IPS DF 6.9 (cell line): ENCODE measurements at places on chromosomes 12 and 14.
A peak's percentile ranks its signal among the peaks of the same experiment; 100 is the strongest.

- no peak for DNase-seq
Measured at GRCh38 chr12:125890971-125891370, 825.7 kb downstream of the AACS start.

- no peak for DNase-seq
Measured at GRCh38 chr14:78405079-78405856, 235.1 kb downstream of the NRXN3 start.

- no peak for DNase-seq
Measured at GRCh38 chr12:122934722-122935121, 31.5 kb downstream of the ABCB9 start.

DNA sequence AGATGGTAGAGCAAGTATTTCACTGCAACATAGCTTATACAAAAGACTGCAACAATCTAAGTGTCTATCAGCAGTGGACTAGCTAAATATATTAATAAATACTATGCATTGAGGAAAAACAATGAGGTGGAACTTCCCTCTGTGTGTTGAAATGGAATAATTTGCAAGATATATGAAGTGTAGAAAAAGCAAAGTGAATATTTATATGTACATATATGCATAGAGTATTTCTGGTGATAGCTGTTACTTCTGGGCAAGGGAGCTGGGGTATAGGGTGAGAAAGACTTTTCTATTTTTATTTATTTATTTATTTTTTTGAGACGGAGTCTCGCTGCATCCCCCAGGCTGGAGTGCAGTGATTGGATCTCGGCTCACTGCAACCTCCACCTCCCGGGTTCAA lies 33.9 kb downstream of the DNAL1 start:
- no peak for DNase-seq

DNA sequence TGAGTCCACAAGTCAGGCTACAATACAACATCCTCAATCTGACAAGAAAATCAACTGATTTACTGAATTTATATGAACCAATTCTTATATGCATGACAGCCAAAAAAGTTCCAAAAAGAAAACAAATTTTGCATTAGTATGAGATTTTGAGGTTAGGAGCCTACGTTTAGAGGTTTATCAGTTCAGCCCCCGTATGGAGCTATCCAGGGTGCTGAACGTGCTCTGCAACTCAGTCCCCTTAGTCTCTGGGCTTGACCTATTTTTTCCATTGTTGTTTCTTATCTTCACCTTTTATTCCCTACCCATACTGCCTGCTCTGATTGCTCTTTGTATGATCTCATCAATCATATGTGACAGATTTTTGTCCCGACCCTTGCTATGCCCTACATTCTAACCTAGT lies 693.0 kb downstream of the NRXN3 start:
- peak; percentile 41 for DNase-seq

- no peak for DNase-seq
Measured at GRCh38 chr12:43544703-43545102, 7.3 kb downstream of the ADAMTS20 start.

GRCh38 chr12:57110104-57111030 lies 795 bp downstream of the STAT6 start:
- no peak for DNase-seq

- no peak for DNase-seq
Measured at GRCh38 chr14:42556551-42556950, 949.9 kb downstream of the LRFN5 start.

DNA sequence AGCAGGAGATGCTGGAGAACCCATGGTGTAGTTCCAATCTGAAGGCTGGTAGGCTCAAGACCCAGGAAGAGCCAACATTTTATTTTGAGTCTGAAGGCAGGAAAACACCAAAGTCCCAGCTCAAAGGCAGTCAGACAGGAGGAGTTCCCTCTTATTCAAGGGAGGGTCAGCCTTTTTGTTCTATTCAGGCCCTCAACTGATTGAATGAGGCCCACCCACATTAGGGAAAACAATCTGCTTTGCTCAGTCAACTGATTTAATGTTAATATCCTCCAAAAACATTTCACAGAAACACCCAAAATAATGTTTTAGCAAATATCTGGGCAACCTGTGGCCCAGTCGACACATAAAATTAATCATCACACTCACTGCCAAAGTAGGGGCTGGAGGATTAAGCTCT lies 130.8 kb downstream of the LMNTD1 start:
- no peak for DNase-seq

- DNase-seq = no peak
Measured at GRCh38 chr12:96711364-96711763, 195.7 kb upstream of the NEDD1 start.

- no peak for DNase-seq
Measured at GRCh38 chr14:55160989-55161388, 30.4 kb downstream of the DLGAP5 start.

GRCh38 chr14:70700955-70701585 lies 59.4 kb downstream of the TTC9 start:
- no peak for DNase-seq

DNA sequence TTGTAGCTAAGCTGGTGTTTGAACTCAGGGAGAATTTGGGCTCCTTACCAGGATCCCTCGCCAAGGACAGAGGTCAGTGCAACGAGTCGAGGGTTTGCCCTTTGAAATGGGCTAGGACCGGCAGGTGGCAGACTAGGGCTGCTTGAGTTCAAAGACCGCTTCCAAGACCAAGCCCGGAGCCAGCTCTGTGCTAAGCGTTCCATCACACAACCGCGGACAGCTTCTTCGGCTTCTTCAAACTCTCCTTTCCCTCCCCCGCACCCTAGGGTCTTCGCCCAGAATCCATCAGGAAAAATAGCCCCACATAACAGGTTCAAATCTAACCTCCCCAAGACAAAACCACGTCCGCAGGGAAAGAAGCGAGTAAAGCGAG lies 705 bp upstream of the FLVCR2 start:
- peak; percentile 85 for DNase-seq

DNA sequence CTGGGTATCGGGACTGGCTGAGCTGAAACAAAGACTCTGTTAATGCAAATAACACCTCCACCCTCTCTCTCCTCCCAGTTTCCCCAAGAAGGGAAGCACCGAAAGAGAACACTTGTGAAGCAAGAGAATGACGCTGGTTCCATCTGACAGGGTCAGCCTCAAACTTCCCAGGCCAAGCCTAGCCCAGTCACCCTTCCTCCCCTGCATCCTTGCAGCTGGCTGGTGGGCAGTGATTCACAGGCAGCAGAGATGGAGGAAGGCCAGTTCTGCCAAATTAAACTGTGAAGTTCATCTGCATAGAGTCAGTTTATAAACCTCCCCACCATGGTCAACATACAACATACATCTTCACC lies 2.8 kb downstream of the LRRC74A start:
- no peak for DNase-seq

GRCh38 chr14:67698179-67698578 lies 2.6 kb upstream of the RDH11 start:
- no peak for DNase-seq

GRCh38 chr14:34616360-34616759 lies 13.6 kb downstream of the SNX6 start:
- DNase-seq = no peak

DNA sequence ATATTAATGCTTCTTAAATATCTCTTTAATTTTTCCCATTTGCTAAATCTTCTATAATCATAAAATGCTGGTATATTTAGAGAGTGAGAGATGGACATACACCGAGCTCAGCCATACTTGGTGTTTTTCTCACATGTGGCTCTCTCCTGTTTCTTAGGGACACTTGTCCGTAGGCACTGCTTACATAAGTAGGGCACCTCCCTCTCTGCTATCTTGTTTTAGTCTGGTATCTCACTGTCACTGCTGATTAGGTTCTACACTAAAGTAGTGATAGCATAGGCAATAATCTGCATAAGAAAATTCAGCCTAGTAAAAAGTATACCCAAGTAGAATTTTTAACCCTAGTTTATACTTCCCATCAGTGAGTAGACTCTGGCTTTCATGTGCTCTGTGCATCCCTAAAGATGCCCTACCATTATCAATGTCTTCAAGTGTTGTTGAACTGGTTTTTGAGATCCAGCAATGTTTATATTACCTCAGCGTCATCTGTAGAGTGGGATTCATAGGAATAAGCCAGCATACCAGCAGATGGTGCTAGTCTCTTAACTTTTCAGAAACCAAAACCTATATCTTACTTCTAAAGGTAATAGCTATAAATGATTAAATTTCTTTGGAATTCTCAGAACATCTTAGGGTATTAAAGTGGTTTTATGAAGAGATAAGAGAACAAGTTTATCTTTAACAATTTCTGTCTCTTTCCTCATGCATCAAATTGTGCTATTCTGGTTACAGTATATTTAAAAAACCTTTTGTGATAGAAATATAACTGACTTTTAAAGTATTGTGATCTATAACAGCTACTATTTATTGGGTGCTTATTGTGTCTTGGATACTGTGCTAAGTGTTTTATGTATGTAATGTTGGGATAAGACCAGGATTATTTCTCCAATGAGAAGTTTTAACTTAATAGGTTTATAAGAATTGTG lies 32.9 kb downstream of the ARID2 start:
- no peak for DNase-seq

DNA sequence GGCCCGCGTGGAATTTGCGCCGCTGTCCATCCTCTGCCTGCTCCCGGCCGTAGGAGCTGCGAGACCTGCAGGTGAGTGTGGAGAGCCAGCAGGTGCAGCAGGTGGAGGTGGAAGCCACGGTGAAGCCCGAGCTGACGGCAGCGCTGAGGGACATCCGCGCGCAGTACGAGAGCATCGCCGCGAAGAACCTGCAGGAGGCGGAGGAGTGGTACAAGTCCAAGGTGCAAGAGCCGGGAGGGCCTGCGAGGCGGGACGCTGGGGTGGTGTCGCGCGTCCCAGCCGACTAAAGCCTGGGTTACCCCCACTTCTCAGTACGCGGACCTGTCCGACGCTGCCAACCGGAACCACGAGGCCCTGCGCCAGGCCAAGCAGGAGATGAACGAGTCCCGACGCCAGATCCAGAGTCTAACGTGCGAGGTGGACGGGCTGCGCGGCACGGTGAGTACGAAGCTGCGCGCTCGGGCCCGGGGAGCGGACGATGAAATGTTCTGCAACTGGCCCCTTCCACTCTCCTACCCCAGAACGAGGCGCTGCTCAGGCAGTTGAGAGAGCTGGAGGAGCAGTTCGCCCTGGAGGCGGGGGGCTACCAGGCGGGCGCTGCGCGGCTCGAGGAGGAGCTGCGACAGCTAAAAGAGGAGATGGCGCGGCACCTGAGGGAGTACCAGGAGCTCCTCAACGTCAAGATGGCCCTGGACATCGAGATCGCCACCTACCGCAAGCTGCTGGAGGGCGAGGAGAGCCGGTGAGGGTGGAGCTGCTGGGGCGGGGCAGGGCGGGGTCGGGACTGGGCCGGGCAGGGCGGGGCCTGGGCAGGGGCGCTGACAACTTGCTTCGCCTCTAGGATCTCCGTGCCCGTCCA lies 2.1 kb downstream of the PRPH start:
- no peak for DNase-seq

DNA sequence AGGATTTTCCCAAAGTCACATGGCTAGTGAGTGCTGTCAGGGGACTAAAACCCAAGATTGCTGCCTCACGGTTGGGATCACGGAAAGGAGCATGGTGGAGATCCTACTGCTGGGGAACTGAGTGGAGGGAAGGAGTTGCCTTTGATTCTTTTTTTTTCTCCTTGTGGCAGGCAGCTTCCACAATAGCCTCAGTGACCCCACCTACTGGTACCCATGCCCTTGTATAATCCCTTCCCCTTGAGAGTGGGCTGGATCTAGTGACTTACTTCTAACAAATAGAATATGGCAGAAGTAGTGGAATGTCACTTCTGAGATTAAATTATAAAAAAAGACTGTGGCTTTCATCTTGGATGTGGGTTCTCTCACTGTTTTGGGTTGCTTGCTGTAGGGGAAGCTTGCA lies 135.7 kb downstream of the DICER1 start:
- DNase-seq = no peak

DNA sequence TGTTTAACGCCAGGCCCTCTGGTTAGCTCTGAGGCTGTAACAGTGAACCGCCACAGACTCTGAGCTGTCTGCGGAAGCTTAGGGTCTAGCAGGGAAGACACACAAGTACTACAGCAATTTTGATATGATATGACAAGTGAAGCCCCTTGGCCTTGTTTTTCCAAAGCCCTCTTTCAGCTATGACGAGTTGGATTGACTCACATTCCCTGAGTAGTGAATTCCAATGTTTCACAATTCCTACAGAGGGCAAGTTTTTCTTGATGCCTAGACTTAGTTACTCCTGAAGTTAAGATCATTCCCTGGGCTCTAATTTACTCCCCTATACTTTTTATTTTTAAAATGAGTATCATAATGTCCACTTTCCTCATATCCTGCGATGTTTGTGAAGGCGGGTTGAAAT lies 53.3 kb upstream of the CISTR start:
- DNase-seq = no peak

DNA sequence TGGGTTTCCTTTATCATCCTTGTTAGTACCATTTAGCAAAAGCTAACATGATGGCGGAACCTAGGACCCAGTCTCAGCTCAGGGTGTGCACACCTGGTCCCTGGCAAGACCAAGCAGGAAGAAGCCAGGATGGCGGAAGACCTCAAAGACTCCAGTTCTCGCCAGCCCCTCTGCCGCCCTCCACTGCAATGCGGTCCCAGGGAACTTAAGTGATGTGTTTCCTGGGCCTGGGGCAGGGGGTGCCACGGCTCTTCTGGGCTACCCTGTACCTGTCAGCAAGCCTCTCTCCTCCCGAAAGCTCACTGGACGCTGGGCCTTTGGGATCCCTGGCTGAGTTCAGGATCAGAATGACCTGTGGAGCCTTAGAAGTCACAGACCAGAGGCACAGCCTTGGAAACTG lies 71.3 kb downstream of the FBXL14 start:
- no peak for DNase-seq

- no peak for DNase-seq
Measured at GRCh38 chr12:112928978-112929377, 9.3 kb upstream of the OAS3 start.

- DNase-seq = no peak
Measured at GRCh38 chr14:86892152-86892956, 1100.6 kb downstream of the GALC start.

DNA sequence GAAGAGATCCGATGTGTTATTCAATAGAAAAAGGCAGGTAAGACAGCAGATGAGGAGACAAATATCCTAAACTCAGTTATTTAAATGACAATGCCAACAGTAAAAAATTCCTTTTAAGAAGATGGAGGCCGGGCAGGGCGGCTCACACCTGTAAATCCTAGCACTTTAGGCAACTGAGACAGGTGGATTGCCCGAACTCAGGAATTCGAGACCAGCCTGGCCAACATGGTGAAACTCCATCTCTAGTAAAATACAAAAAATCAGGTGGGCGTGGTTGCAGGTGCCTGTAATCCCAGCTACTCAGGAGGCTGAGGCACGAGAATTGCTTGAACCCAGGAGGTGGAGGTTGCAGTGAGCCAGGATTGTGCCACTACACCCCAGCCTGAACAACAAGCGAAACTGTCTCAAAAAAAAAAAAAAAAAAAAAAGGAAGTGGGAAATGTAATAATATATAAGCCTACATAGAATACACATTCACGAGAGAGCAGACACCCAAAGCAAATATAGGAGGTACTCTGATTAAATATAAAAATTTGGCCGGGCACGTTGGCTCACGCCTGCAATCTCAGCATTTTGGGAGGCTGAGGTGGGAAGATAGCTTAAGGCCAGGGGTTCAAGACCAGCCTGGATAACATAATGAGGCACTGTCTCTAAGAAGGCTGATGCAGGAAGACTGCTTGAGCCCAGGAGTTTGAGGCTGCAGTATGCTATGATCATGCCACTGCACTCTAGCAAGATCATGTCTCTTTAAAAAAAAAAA lies 19.0 kb downstream of the CORO1C start:
- DNase-seq = no peak
